ENCODE measurements at places on chromosomes 2 and 18. TPM values are rescaled to one million over a fixed set of nuclear protein-coding genes. Genes with fewer than 3 reads are reported as not detected.

- no peak for DNase-seq
- H3K27ac ChIP-seq, result no peak overlapping the region
- no peak overlapping the region for H3K4me3 ChIP-seq
- H3K4me1 ChIP-seq, result peaks cover 20% of the 10 kb centered on the region
- H3K36me3 ChIP-seq, result no peaks in the 10 kb centered on the region
- no peaks in the 10 kb centered on the region for H3K27me3 ChIP-seq
Measured at GRCh38 chr2:25365241-25365640, 23.5 kb upstream of the DNMT3A start.

- DNase-seq, result no peak
- no peaks in the 10 kb centered on the region for H3K4me1 ChIP-seq
- H3K4me3 ChIP-seq, result no peak overlapping the region
Measured at GRCh38 chr2:177464549-177464948, 72.0 kb downstream of the AGPS start.

GRCh38 chr2:112121682-112122254 lies 16.4 kb upstream of the FBLN7 start:
- H3K27ac ChIP-seq, result no peak overlapping the region
- H3K4me3 ChIP-seq, result no peak overlapping the region
- H3K36me3 ChIP-seq, result peaks cover 20% of the 10 kb centered on the region

- H3K4me1 ChIP-seq, result peaks cover 33% of the 10 kb centered on the region
- no peak for DNase-seq
- peaks cover 9% of the 10 kb centered on the region for H3K36me3 ChIP-seq
- no peaks in the 10 kb centered on the region for H3K27me3 ChIP-seq
- H3K4me3 ChIP-seq, result peak overlapping the region; percentile 41
Measured at GRCh38 chr2:113698892-113699447, 57.5 kb downstream of the SLC35F5 start.

GRCh38 chr2:112683550-112684414 lies 37.0 kb upstream of the NT5DC4 start:
- no peak overlapping the region for H3K27ac ChIP-seq

The KCNG2 gene
- not detected for total RNA-seq

The TNFAIP6 gene
- total RNA-seq, result not detected

The SMYD1 gene
- not detected for total RNA-seq

DNA sequence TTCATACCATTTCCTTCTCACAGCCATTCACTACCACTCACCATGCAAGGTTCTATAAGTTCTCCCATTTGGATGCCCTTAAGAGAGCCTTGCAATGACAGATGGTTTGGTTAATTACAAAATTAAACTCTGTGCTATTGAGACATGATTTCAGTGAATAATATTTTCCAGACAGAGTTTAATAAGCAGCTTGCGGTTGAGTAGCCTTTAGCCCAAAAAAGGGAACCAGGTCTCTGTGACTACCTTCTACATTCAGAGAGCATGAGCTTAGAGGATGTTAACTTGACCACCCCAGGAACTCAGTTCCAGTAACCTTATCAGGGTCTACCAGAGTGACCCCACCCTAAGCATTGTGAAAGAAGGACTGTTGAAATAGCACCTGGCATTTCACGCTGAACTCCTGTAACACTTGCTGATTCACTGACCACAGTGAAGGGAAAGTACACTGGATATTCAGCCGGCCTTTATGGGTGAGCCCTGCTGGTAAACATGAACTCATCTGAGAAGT lies 1173.1 kb upstream of the ZEB2 start:
- H3K36me3 ChIP-seq, result no peaks in the 10 kb centered on the region
- no peaks in the 10 kb centered on the region for H3K4me1 ChIP-seq
- no peaks in the 10 kb centered on the region for H3K27me3 ChIP-seq
- no peak overlapping the region for H3K27ac ChIP-seq
- no peak overlapping the region for H3K4me3 ChIP-seq

GRCh38 chr2:197183355-197183754 lies 127.2 kb downstream of the ANKRD44 start:
- H3K36me3 ChIP-seq, result peaks cover 70% of the 10 kb centered on the region
- H3K27ac ChIP-seq, result peak overlapping the region; percentile 4
- peaks cover 45% of the 10 kb centered on the region for H3K4me1 ChIP-seq
- H3K4me3 ChIP-seq, result no peak overlapping the region
- H3K27me3 ChIP-seq, result no peaks in the 10 kb centered on the region
- no peak for DNase-seq

DNA sequence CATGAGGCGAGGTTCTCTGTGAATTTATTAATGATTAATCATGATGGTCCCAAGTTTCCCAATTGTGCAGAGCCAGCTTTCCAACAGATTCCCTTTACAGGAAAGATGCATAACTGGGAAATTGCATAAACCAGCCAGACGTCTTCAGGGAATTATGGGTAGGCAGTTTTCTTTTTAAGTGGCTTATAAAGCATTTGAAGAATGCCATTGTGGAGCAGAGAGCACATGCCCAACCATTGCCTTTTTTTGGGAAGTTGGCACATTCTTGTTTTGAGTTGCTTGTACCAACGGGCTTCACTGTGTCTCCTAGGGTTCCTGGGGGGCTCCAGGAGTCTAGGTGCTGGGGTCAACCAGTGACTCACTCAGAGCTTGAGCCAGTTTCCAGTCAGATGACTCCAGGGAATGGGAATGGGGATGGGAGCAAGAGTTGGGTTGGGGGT lies 231.7 kb upstream of the FOSL2 start:
- H3K4me3 ChIP-seq, result no peak overlapping the region
- no peak overlapping the region for H3K27ac ChIP-seq
- no peaks in the 10 kb centered on the region for H3K27me3 ChIP-seq
- peaks cover 16% of the 10 kb centered on the region for H3K36me3 ChIP-seq
- no peaks in the 10 kb centered on the region for H3K4me1 ChIP-seq
- no peak for DNase-seq

GRCh38 chr2:131016826-131017741 lies 76.2 kb downstream of the FAM168B start:
- H3K4me3 ChIP-seq, result no peak overlapping the region
- H3K4me1 ChIP-seq, result peaks cover 6% of the 10 kb centered on the region
- H3K36me3 ChIP-seq, result no peaks in the 10 kb centered on the region
- H3K27ac ChIP-seq, result no peak overlapping the region

GRCh38 chr2:205047273-205047839 lies 502.1 kb downstream of the PARD3B start:
- no peak overlapping the region for H3K27ac ChIP-seq
- H3K36me3 ChIP-seq, result peaks cover 17% of the 10 kb centered on the region
- DNase-seq, result no peak
- no peaks in the 10 kb centered on the region for H3K4me1 ChIP-seq
- no peak overlapping the region for H3K4me3 ChIP-seq
- H3K27me3 ChIP-seq, result no peaks in the 10 kb centered on the region

GRCh38 chr2:46988733-46989481 lies 73.3 kb upstream of the MCFD2 start:
- H3K27me3 ChIP-seq, result no peaks in the 10 kb centered on the region
- DNase-seq, result no peak
- no peak overlapping the region for H3K4me3 ChIP-seq
- H3K27ac ChIP-seq, result no peak overlapping the region
- H3K36me3 ChIP-seq, result peaks cover 26% of the 10 kb centered on the region

GRCh38 chr2:198852248-198852647 lies 605.5 kb downstream of the SATB2 start:
- no peak overlapping the region for H3K27ac ChIP-seq
- H3K36me3 ChIP-seq, result no peaks in the 10 kb centered on the region
- no peaks in the 10 kb centered on the region for H3K27me3 ChIP-seq
- no peak overlapping the region for H3K4me3 ChIP-seq

- H3K36me3 ChIP-seq, result no peaks in the 10 kb centered on the region
- no peak overlapping the region for H3K4me3 ChIP-seq
- no peaks in the 10 kb centered on the region for H3K27me3 ChIP-seq
- no peak for DNase-seq
Measured at GRCh38 chr2:30958193-30958917, 151.1 kb upstream of the CAPN13 start.

The ACMSD gene
- not detected for total RNA-seq

The POU3F3 gene
- not detected for total RNA-seq

The CYP27A1 gene
- not detected for total RNA-seq

- H3K4me1 ChIP-seq, result peaks cover 30% of the 10 kb centered on the region
- H3K27ac ChIP-seq, result no peak overlapping the region
- H3K27me3 ChIP-seq, result no peaks in the 10 kb centered on the region
- H3K36me3 ChIP-seq, result peaks cover 3% of the 10 kb centered on the region
- no peak overlapping the region for H3K4me3 ChIP-seq
Measured at GRCh38 chr2:30149976-30150375, 3.2 kb downstream of the YPEL5 start.

The LIMS3 gene
- total RNA-seq, result 0.97 TPM

DNA sequence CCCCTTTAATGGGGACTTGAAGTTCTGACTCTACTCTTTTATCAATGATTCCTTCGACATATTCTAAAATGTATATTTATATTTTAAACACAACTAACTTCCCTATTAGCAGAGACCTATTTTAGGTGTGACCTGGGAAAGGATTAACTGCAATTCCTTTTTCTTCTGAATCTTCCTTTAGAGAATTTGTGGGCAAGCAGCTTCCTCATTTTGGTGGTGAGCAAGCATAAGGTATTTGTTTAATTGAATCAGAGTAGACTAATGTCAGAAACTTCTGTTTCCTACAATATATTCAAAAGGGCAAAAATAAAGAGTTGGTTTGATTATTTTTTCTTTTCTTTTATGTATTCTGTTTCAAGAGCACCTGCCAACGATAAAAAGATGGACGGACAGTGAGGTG lies 237.0 kb downstream of the IKZF2 start:
- H3K36me3 ChIP-seq, result no peaks in the 10 kb centered on the region
- H3K27ac ChIP-seq, result no peak overlapping the region
- H3K4me1 ChIP-seq, result peaks cover 25% of the 10 kb centered on the region
- peaks cover 2% of the 10 kb centered on the region for H3K27me3 ChIP-seq
- no peak overlapping the region for H3K4me3 ChIP-seq
- DNase-seq, result no peak

The TBC1D8 gene
- 0.29 TPM for total RNA-seq

The LRP2 gene
- 0.03 TPM for total RNA-seq

The LYPD6B gene
- not detected for total RNA-seq

DNA sequence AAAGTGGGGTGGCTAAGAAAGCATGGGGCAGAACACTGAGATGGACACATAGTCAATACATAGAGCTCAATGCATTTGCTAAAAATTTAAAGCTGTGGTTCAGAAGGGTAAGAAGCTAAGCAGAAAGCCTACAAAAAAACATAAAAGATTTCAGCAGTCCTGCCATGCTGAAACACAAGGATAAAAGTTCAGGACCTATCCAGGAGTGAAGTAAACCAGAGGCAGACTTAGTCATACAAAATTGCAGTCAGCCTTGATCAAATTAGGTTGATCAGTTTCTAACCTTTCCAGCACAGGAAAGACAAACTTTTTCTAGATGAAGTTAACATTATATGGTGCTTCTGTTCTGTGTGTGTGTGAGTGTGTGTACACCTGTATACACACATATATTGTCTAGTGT lies 120.8 kb upstream of the RBMS1 start:
- peaks cover 3% of the 10 kb centered on the region for H3K36me3 ChIP-seq
- H3K4me1 ChIP-seq, result peaks cover 8% of the 10 kb centered on the region
- H3K27ac ChIP-seq, result no peak overlapping the region
- H3K4me3 ChIP-seq, result no peak overlapping the region
- no peak for DNase-seq
- H3K27me3 ChIP-seq, result peaks cover 2% of the 10 kb centered on the region

- no peak overlapping the region for H3K27ac ChIP-seq
- H3K4me1 ChIP-seq, result no peaks in the 10 kb centered on the region
- DNase-seq, result no peak
- no peaks in the 10 kb centered on the region for H3K36me3 ChIP-seq
- H3K4me3 ChIP-seq, result no peak overlapping the region
Measured at GRCh38 chr2:192004188-192004963, 157.5 kb upstream of the CAVIN2 start.

The C2orf74 gene
- 8.4 TPM for total RNA-seq

- no peaks in the 10 kb centered on the region for H3K36me3 ChIP-seq
- H3K4me1 ChIP-seq, result peaks cover 12% of the 10 kb centered on the region
- H3K27ac ChIP-seq, result no peak overlapping the region
- H3K27me3 ChIP-seq, result peaks cover 6% of the 10 kb centered on the region
Measured at GRCh38 chr2:200615247-200615646, 29.4 kb downstream of the AOX1 start.

- peaks cover 15% of the 10 kb centered on the region for H3K27me3 ChIP-seq
- no peak overlapping the region for H3K4me3 ChIP-seq
- DNase-seq, result no peak
- no peak overlapping the region for H3K27ac ChIP-seq
Measured at GRCh38 chr2:200743042-200743676, 68.6 kb upstream of the BZW1 start.

DNA sequence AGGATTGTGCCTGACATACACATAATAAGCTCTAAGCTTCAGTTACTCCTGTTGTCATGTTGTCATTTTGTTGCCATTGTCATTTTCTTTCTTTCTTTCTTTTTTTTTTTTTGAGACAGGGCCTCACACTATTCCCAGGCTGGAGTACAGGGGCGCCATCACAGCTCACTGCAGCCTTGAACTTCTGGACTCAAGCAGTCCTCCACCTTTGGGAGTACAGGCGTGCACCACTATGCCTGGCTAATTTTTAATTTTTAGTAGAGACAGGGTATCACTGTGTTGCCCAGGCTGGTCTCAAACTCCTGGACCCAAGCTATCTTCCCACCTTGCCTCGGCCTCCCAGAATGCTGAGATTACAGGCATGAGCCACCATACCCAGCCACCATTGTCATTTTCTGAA lies 30.9 kb upstream of the SCLY start:
- H3K4me1 ChIP-seq, result peaks cover 35% of the 10 kb centered on the region
- peaks cover 60% of the 10 kb centered on the region for H3K36me3 ChIP-seq
- H3K27ac ChIP-seq, result no peak overlapping the region
- no peak overlapping the region for H3K4me3 ChIP-seq

The SRD5A2 gene
- not detected for total RNA-seq

The LIMS4 gene
- 0.97 TPM for total RNA-seq

The ST8SIA5 gene
- total RNA-seq, result not detected

The TEX261 gene
- total RNA-seq, result 59.4 TPM

- peaks cover 4% of the 10 kb centered on the region for H3K4me1 ChIP-seq
- no peak for DNase-seq
- H3K27me3 ChIP-seq, result peaks cover 3% of the 10 kb centered on the region
- H3K27ac ChIP-seq, result no peak overlapping the region
- no peak overlapping the region for H3K4me3 ChIP-seq
Measured at GRCh38 chr18:23209031-23209430, 73.7 kb downstream of the CABLES1 start.

The FTCDNL1 gene
- total RNA-seq, result 1.5 TPM

- DNase-seq, result no peak
- H3K4me3 ChIP-seq, result no peak overlapping the region
- H3K27me3 ChIP-seq, result peaks cover 39% of the 10 kb centered on the region
Measured at GRCh38 chr18:51442012-51442411, 244.5 kb upstream of the MEX3C start.

The DLGAP1 gene
- total RNA-seq, result not detected

Measured in activated CD8-positive, alpha-beta T cell treated with anti-CD3 and anti-CD28 coated beads, Interleukin-2, amount 10 ng/mL, durations not matched to agents 7 days and 5 days (primary cell).